Glomerular endothelial cell (primary cell): ENCODE measurements at places on chromosomes 12 and 14. TPM values are rescaled to one million over a fixed set of nuclear protein-coding genes. Genes with fewer than 3 reads are reported as not detected.
A peak's percentile ranks its signal among the peaks of the same experiment; 100 is the strongest.

Gene KIAA0586
- 8.8 and 20.2 TPM in 2 replicates for total RNA-seq

Gene MGP
- 2.6 and 9.1 TPM in 2 replicates for total RNA-seq

Gene NID2
- 45.3 and 189 TPM in 2 replicates for total RNA-seq

Gene HOXC9
- 4.0 and 5.7 TPM in 2 replicates for total RNA-seq

Gene PLEKHG7
- total RNA-seq = not detected in 2 replicates

Gene ADAMTS20
- not detected in 2 replicates for total RNA-seq

Gene EPYC
- not detected in 2 replicates for total RNA-seq

Gene CARMIL3
- 0.06 and 0.19 TPM in 2 replicates for total RNA-seq

Gene RNF212B
- not detected in 2 replicates for total RNA-seq

Gene STON2
- total RNA-seq = 3.4 and 6.4 TPM in 2 replicates

- DNase-seq = no peak
These were observed 99.4 kb upstream of the FRMD6 start for GRCh38 chr14:51552275-51552674.

DNA sequence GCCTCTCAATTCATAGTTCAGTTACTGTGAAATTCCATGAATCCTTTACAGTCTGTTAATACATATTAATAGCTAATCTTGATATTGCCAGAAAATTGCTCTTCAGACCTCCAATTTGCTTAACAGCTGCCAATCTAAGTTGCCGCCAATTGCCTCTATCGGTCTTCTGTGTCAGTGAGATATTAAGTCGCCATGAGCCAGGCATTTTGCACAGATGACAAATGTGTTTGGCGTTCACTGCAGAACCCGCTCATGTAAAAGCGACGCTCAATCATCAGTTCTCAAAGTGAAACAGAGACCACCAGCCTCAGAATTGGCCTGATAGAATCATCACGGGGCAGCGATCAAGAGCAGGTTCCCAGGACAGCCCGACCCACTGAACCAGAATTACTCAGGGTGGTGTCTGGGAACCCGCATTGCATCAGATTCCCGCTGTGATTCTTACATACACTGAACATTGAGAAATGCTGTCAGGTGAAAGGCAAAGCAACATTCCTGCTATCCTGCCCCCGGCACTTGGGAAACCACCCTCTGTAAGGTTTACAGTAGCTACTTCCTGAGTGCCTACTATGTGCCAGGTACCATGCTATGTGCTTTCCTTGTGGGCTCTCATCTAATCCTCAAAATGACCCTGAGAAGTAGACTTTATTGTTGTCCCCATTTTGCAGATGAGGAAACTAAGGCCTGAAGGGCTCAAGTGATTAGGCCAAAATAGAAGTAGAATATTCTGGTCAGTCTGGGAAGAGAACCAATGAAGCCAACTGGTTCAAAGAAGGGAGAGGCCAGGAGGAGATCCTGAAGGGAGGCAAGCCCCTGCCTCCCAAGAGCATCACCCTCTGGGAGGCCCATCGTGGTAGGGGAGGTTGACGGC lies 216.4 kb downstream of the SLC41A2 start:
- no peak for DNase-seq

- no peak for DNase-seq
These were observed 41.3 kb downstream of the HNRNPC start for GRCh38 chr14:21227981-21228380.

DNA sequence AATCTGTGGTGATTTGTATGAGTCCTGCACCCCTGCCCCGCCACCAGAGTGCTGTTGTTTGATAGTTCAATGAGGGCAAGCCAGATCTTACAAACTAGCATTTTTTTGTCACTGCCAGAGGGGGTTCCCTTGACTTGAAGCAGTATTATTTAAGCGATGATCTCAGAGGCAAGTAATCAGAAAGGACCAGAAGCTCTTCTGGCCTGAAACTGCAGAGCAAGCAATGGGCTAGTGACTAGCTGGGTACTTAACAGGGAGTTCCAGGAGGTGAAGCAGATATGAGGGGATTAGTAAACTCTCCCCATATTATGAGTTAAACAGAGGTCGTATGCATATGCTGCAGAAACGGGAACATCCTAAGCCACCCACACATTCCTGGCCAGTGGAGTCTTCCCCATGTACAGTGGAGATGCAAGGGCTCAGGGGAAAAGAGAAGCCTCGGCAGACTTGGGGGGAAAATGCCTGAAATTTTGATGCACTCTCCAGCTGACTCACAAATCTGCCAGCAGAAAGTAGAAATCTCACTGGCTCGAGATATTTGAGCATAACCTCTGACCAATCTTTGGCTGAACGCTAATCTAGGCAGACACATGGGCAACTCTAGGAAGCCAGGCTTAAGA lies 8.3 kb upstream of the CRACR2A start:
- DNase-seq = no peak

GRCh38 chr14:95862243-95862642 lies 14.4 kb upstream of the TUNAR start:
- no peak for DNase-seq

DNA sequence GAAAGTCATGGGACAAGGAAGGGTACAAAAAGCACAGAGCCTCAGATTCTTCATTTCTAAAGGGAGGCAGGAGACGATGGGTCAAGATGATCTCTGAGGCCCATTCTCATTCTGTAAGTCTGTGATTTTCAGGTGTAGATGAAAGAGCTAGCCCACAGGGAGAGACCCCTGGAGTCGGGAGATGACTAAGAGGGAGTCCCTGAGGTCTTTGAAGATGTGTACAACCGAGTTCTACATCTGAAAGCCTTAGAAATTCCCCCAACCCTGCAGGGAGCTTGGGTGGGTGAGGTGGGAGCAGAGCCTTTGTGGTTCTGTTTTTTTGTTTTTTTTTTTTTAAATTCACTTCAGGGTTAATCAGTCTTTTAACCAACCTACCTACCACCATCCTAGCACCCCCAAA lies 3.1 kb downstream of the WNT10B start:
- no peak for DNase-seq

DNA sequence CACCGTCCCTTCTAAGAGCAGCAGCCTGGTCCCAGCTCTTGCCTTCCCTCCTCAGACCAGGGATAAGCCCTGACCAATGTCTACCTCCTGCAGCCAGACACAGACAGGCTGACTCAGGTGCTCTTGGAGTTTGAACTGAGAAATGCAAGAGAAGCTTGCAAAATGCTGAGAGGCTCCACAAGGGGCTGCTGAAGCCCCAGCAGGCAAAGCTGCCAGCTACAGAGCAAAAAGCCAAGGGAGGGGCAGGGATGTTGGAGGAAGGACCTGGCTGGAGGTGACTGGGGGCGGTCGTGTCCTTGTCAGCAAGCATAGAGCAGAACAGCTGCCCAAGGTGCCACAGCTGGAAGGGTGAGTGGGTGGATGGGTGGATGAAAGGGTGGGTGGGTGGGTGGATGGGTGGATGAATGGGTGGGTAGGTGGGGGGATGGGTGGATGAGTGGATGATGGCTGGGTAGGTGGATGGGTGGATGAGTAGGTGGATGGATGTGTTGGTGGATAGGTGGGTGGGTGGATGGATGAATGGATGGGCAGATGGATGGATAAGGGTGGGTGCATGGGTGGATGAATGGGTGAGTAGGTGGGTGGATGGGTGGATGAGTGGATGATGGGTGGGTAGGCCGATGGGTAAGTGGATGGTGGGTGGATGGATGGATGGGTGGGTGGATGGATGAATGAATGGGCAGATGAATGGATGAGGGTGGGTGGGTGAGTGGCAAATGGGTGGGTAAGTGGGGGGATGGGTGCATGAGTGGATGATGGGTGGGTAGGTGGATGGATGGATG lies 4.0 kb upstream of the INF2 start:
- no peak for DNase-seq

DNA sequence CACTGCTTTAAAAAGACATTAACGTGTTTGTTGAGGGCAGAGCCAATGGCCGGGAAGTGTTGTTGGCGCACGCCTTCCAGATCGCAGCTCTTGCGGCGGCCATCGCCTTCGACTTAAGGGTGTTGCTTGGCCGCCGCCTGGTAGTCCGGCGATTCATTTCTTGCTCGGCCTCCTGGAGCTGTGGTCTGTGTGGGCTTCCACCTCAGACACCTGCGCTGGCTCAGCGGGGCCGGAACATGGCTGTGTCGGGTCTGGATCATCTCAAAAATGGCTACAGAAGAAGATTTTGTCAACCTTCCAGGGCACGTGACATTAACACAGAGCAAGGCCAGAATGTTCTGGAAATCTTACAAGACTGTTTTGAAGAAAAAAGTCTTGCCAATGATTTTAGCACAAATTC lies 24.7 kb downstream of the GALNT4 start:
- DNase-seq = no peak

GRCh38 chr12:14239935-14240872 lies 125.3 kb upstream of the ATF7IP start:
- no peak for DNase-seq

- no peak for DNase-seq
These were observed 166.3 kb upstream of the PTPRQ start for GRCh38 chr12:80277732-80278131.

DNA sequence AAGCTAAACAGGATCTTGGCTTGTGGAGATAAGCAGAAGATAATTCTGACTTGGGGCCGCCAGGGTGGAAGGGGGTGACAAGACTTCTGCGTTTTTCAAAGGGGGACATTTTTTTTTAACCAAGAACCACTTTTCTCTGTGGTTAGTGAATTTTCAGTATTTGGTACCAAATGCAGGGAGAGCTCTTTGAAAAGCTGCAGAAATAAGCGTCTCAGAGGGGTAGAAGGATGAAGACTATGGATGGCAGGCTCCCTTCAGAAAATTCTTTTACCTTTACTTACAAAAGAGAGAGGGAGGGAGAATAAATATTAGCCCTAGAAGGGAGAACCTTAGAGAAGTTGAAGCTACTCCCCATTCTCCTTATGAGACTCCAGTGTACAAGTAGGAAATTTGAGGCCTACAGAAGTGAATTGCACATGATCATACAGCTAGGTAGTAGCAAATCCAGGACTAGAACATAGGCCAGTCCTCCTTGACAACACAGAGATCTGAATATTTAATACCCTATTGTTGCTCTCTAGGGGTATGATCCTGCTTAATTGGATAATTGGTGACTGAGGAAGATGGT lies 840 bp downstream of the MRPL52 start:
- no peak for DNase-seq

DNA sequence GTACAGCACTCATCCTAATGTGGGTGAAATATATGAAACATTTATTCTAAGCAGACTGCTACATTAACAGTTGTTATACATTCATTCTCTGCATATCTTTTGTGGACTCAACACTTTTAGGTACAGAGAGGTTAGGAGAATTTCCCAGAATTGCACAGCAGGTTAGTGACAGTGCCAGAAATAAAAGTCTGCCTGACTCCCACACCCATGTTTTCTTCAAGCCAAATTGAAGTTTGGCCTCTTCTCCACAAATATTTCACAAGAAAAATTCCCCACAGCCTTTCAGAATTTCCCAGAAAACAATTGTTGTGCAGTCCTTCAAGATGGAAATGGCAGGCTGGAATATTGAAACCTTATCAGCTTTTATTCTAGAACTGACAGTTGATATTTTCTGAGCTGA lies 464.8 kb downstream of the RAD51B start:
- no peak for DNase-seq

DNA sequence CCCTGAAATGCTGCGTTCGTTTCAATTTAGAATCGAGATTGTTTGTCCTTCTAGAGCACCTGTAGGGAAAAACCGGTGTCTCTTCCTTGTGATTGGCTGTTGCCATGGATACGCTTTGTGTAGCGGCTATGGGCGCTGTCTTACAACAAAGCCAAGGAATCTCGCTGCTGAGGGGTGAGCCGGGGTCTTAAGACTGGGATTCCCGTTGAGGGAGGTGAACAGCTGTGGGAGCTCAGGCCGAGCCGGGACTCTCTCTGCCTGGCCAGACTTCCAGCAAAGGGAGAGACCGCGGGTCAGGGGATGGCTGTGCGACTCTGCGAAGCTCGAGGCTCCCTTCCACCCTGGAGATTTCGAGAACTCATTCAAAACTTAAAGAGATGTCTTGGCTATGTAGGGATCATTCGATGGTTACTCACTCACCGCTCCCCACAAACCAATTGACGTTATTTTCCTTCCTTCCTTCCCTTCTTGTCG lies at the start of the genes LRRIQ1 and TSPAN19:
LRRIQ1 (plus strand) TSS at position 118 of the 474 bp plus-strand sequence. CDS start 1,826 bp downstream, outside the sequence.
TSPAN19 (minus strand) TSS at position 44 of the 474 bp plus-strand sequence. CDS start 6,331 bp downstream, outside the sequence.
- peak; percentile 69 for DNase-seq

GRCh38 chr14:23624830-23625404 lies 11.2 kb upstream of the DHRS2 start:
- DNase-seq = no peak

DNA sequence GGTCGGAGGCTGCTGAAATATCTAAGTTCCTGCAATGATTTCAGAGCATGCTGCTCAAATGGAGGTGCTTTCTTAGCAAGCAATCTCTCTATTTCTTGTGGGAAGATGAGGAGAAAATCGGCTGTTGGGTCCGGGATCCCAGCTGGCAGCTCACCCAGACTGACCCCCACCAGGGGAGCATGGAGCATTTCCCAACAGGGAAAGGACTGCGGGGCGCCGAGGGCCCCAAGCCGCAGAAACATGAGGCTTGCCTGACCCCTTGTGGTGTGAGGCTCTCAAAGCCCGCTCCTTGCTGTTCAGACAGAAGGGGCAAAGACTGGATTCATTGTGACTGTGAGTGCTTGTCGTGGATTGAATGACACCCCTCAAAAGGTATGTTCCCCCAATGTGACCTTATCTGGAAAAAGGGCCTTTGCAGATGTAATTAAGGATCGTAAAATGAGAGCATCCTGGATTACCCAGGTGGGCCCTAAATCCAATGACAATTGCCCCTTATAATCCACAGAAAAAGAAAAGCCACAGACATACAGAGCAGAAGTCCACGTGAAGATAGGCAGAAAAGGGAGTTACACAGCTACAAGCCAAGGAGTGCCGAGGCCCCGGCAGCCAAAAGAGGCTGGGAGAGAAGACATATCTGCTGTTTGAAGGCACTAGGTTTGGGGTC lies 116.3 kb upstream of the VASH1 start:
- no peak for DNase-seq

- DNase-seq = no peak
These were observed 832.9 kb downstream of the C12orf50 start for GRCh38 chr12:87196321-87196720.

GRCh38 chr14:100398044-100398443 lies 74.9 kb downstream of the SLC25A47 start:
- no peak for DNase-seq

- no peak for DNase-seq
These were observed 6.0 kb upstream of the AMN start for GRCh38 chr14:102916347-102917055.
